Islet precursor cell (in vitro differentiated cells): ENCODE measurements at places on chromosomes 16 and 17.

GRCh38 chr16:27235055-27235937, 32.0 kb downstream of the KDM8 start:
- DNase-seq: peak; percentile 68

- no peak for DNase-seq
Observed at GRCh38 chr17:42720996-42721583, 23.8 kb downstream of the EZH1 start.

GRCh38 chr17:17675925-17676534, 5.2 kb upstream of the RAI1 start:
- DNase-seq: peak; percentile 89

- no peak for DNase-seq
Observed at GRCh38 chr16:138049-138417, 440 bp downstream of the NPRL3 start.

DNA sequence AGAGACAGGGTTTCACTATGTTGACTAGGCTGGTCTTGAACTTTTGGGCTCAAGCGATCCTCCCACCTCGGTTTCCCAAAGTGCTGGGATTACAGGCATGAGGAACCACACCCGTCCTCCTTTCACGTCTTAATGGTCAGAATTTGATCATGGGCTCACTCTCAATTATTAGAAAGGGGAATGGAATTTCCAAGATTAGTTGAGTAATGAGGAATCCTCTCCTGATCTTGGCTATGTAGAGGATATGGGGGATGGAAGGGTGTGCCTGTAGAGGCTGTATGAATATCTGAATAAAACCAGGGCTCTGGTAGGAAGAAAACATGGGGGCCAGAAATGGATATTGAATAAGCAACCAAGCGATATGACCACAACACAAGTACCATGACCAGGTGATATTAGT, 25.9 kb upstream of the SMURF2 start:
- no peak for DNase-seq

DNA sequence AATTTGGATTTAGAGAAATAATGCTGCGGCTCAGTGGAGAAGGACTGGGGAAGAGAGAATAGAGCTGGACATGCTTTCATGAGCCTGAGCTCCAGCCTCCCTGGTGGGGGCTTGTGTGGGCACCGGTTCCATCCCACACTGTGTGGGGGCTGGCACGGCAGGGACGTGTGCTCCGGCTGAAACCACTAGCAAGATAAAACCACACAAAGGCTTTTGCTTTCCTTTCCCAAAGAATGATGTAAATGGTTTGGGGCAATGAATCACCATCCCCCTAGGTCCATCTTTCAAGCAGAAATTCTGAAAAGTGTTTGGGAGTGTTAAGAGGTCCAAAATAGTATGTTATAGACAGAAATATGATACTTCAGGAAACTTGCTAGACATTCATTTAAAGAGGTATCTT, 77.0 kb downstream of the CDH11 start:
- no peak for DNase-seq

- DNase-seq: no peak
Observed at GRCh38 chr16:49466529-49466831, 92.9 kb downstream of the C16orf78 start.

DNA sequence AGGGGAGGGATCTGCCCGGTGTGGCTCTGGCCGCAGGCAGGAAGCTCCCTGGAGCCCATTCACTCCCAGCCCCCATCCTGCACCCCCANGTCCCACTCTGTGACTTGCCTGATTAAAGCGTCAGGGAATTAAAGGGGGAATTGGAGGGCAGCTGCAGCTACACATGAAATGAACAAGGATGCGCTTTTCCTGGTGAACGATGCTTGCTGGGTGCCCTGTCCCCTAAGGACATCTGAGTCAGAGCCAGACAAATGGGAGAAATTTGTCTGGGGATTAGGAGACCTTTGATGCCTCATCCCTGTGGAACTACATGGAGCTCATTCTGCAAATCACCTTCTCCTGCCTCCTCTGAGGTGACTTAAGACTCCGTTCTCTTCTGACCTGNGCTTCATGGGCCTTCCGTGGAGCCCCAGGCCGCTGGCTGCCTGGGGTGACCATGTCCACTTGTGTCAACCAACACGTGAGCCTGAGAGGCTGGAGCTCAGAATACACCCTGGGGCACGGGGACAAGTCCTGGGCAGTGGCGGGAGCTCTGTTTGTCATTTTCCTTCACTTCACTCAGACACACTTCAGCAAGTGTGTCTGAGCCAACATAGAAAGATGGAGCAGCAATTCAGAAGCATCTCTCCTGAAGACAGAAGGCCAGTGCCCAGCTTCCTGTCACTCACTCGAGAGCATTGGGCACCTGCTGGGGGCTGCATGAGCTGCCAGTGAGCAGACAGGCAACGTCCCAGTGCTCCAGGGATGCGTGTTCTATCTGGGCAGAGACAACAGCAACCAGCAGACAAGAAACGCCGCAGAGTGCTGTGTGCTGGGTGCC, 54.1 kb downstream of the METRNL start:
- peak; percentile 88 for DNase-seq

DNA sequence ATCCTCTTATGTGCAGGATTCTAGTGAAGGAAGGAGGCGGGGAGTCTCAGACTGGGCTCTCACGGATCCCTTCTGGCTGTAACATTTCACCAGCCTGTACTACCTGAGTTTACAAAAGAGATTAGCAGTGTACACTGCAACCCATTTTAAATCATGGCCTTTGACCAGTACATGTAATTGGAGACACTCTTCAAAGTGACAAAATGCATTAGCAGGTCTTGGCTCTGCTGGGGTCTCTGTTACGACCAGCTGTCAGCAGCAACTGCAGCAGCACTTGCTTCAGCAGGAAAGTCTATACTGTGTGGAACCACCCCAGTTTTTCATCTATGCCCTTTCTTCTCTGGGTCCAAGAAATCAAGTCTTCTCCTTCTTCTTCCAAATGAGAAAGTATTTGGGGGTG, 322.8 kb upstream of the ASIC2 start:
- DNase-seq: no peak

- peak; percentile 20 for DNase-seq
Observed at GRCh38 chr17:39054111-39054645, 87.0 kb upstream of the FBXO47 start.

GRCh38 chr16:87306516-87306915, 10.7 kb downstream of the C16orf95 start:
- no peak for DNase-seq

DNA sequence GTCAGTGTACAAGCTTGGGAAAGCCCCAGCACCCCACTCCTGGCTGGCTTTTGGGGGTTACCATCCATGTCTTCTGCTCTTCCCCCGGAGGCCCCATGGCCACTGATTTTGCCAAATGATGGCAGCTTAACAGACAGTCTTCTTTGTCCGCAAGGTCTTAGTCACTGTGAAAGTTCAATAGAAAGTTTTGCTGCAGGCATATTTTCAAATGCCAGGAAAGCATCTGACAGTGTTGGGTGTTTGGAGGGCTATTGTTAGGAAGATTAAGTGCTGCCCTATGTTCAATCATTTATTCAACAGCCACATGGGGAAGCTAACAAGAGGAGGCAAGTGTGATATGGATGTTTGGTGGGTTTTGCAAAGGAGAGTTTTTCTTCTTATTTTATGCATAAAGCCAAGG, 122.4 kb downstream of the TOX3 start:
- DNase-seq: no peak

DNA sequence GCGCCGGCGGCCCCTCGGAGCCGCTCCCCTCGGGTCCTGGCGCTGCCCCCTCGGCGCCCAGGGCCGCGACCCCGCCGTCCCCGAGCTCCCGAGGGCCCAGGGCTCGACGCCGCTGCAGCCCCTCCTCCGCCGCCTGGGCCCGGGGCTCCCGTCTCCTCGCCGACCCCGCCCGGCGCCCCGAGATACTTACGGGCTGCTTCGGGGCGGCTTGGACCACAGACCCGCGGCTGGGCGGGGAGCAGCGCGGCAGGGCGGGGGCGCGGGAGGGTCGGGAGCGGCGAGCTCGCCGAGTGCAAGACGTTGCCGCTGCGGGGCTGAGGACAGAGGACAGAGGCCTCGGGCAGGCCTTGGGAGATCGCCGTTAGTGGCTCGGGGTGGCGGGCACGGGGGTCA, 290 bp downstream of the TOB1 start:
- DNase-seq: no peak

- DNase-seq: no peak
Observed at GRCh38 chr17:48441231-48441711, 11.3 kb upstream of the SKAP1 start.

DNA sequence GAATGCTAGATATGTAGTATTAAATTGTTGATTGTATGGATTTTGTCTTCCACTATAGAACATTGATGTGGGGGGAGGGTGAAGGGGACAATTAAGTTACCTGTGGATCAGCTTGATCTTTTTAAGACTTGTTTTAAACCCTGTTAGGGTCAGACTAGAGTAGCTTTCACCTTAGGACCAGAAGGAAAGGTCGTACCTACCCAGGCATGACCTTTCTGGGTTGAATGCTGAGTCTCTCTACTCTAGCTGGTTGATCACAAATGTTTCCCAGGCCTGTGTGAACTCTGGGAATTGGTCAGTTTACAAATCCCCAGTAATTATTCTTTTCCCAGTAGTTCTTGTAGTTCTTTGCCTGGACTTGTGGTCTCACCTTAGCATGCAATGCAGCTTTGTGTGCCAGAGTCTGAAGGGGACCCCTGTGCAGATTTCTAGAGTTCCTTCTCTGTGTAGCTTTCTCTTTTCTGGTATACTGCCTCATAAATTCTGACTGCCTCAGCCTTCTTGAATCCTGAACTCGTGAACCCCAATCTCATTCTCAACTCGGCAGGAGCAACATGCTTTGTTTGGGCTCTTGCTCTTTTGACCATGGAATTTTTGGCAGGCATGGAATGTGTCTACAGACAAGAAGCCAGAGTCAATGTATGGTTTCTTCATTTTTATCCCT, 54.1 kb downstream of the VMP1 start:
- DNase-seq: peak; percentile 85

GRCh38 chr16:85518398-85519049, 94.6 kb upstream of the GSE1 start:
- no peak for DNase-seq

GRCh38 chr16:67881621-67882161, 3.0 kb upstream of the NRN1L start:
- DNase-seq: no peak

DNA sequence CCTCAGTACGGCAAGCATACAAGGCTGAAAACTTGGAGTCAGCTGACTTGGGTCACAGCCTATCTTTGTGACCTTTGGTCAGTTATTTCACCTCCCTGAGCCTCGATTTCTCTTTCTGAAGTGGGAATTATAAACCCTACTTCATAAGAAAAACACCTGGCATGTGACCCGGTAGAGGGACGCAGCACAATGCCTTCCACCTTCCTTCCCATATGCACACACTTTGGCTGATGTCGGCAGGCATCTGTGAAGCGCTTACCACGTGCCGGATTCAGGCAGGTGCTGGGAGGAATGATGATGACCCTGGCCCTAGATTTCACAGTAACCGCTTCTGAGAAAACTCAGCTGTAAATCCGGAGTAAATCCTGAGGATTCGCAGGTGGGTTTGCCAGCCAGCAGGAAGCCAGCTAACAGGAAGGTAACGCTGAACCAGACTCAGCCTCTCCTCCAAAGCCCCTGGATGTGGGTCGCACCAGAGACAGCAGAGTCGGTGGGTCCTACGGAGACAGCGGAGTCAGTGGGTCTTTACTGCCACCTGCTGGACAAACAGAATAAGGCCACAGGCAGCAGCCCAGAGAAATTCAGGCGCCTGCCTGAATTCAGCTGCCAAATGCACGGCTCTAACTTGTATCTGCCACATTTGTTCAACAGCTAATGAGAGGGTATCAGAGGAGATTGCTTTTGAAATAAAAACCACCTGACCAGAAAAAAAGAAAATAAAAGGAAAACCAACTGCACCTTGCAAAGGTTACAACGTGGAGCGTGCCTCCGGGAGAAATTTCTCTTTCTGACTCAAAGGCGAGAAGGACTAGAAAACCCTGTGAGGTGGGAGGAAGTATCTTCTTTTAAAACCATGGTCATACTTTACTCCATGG, 16.6 kb downstream of the COPRS start:
- DNase-seq: peak; percentile 93

GRCh38 chr16:2415085-2415484, 14.2 kb upstream of the CCNF start:
- no peak for DNase-seq

DNA sequence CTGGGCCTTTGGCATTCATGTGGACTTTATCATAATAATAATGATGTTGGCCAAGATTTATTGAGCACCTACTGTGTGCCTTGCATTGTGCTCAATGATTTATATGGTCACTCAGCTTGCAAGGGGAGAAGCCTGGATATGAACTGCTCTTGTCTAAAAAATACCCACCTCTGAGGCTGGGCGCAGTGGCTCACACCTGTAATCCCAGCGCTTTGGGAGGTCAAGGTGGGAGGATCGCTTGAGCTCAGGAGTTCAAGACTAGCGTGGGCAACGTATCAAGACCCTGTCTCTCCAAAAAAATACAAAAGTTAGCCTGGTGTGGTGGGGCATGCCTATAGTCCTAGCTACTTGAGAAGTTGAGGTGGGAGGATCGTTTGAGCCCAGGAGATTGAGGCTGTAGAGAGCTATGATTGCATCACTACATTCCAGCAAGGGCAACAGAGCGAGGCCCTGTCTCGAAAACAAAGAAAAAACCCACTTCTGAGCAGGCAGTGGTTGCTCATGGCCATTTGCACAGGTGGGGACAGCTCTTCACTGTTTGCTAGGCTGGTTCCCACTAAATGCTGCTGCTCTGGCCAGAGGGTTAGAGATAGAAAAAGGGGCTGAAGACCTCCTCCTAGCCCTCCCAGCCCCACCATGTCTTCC, 4.3 kb upstream of the ADGRG1 start:
- peak; percentile 88 for DNase-seq

GRCh38 chr16:25014500-25015147, 545 bp downstream of the ARHGAP17 start:
- DNase-seq: peak; percentile 82

- DNase-seq: no peak
Observed at GRCh38 chr16:88798073-88798472, 5.5 kb upstream of the CDT1 start.

GRCh38 chr16:86568677-86569623, 2.3 kb downstream of the FOXC2 start:
- no peak for DNase-seq

DNA sequence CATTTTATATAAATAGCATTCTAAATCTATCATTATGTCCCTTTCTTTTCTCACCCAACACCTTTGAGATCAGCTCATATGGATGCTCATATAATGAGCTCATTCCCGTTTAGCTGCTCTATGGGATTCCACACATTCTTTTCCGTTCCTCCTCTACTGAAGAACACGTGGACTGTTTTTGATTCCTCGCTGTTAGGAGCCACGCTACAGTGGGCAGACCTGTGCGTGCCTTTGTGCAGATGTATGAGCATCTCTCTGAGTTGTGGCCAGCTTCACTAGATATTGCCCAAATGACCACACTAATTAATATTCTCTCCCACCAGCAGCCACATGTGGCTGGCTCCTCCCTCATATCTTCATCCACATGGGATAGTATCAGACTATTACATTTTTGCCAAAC, 6.0 kb upstream of the TNFRSF13B start:
- DNase-seq: no peak
